IPS DF 6.9 (cell line): ENCODE measurements at places on chromosomes 2 and 18.

- no peak for DNase-seq
- peaks cover 26% of the 10 kb centered on the region for H3K27me3 ChIP-seq
- H3K4me3 ChIP-seq: no peak overlapping the region
- no peak overlapping the region for H3K27ac ChIP-seq
- no peaks in the 10 kb centered on the region for H3K36me3 ChIP-seq
These were observed 8.9 kb upstream of the OSR1 start for GRCh38 chr2:19367326-19367725.

- DNase-seq: no peak
- no peak overlapping the region for H3K4me3 ChIP-seq
- H3K27ac ChIP-seq: no peak overlapping the region
These were observed 615.2 kb downstream of the CNTNAP5 start for GRCh38 chr2:124640221-124640750.

GRCh38 chr2:37773371-37774130 lies 102.1 kb upstream of the CDC42EP3 start:
- no peaks in the 10 kb centered on the region for H3K36me3 ChIP-seq
- H3K27ac ChIP-seq: no peak overlapping the region
- no peaks in the 10 kb centered on the region; the same call in 1 of the 2 replicates for H3K27me3 ChIP-seq
- no peak overlapping the region for H3K4me3 ChIP-seq
- no peak for DNase-seq

- peak overlapping the region; percentile 6 for H3K4me3 ChIP-seq
- no peak overlapping the region for H3K27ac ChIP-seq
These were observed 38.0 kb downstream of the ADNP2 start for GRCh38 chr18:80147037-80147417.

DNA sequence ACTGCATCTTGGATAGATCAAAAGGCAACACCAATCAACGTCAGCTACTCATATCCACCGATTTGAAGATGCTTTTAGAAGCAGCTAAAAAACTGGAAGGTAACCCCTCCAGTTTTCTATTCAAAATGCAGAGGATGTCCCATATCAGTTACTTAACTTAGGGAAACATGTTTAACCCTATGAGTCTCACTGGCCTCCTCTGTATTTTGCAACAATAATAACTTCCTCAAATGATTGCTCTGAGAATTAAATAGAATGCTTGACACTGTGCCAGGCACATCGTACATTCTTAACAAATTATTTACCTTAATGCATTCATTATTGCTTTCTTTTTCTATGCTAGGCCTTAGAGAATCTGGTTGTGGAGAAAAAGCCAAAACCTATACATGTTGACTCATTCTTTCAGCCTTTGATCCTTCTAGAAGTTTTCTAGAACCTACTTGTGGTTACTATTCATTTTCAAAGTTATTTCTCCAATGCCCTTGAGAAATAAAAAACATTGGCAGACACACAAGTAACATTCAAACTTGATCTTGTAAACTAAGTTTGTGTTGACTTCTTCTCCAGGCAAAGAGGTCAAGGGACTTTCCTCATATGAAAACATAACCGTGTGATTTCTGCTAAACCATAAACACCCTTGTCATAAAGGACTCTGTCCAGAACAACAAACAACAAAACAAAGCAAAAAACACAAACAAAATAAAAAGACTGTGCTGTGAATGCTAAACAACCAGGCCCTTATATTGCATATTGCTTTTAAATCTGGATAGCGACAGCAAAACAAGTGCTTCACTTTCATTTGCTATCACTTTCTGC lies 4.6 kb downstream of the DOCK10 start:
- no peaks in the 10 kb centered on the region for H3K36me3 ChIP-seq
- no peak overlapping the region for H3K27ac ChIP-seq
- H3K4me3 ChIP-seq: no peak overlapping the region
- DNase-seq: no peak
- H3K27me3 ChIP-seq: peaks cover 17% of the 10 kb centered on the region; the same call in 1 of the 2 replicates

GRCh38 chr2:8587251-8587791 lies 94.5 kb upstream of the ID2 start:
- H3K4me1 ChIP-seq: peaks cover 4% of the 10 kb centered on the region; the same call in 1 of the 2 replicates
- H3K36me3 ChIP-seq: no peaks in the 10 kb centered on the region
- no peak overlapping the region for H3K27ac ChIP-seq
- no peaks in the 10 kb centered on the region for H3K27me3 ChIP-seq
- no peak for DNase-seq

GRCh38 chr2:72630767-72631166 lies 195.1 kb downstream of the EXOC6B start:
- H3K4me1 ChIP-seq: no peaks in the 10 kb centered on the region
- DNase-seq: no peak
- H3K27me3 ChIP-seq: no peaks in the 10 kb centered on the region
- no peaks in the 10 kb centered on the region for H3K36me3 ChIP-seq
- no peak overlapping the region for H3K4me3 ChIP-seq

DNA sequence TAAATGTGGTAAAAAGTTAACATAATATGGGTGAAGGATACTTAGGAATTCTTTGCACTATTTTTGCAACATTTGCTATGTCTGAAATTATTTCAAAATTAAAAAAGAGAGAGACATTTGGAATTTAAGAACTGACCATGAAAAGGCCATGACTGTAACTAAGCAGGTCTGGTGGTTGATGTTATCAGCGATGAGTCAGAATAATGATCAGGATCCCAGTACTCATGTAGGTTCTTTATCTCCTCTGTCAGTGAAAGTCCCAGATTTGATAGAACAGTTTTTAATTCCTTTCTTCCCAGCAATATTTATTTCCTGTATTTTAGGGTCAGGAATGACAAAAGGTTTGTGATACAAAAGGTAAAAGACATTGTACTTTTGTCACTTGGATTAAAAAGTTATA lies 242.4 kb upstream of the ZNF521 start:
- DNase-seq: no peak
- H3K4me3 ChIP-seq: no peak overlapping the region
- no peaks in the 10 kb centered on the region for H3K36me3 ChIP-seq
